ENCODE measurements at places on chromosomes 2 and 18.

GRCh38 chr18:13500869-13501542, 225.4 kb downstream of the FAM210A start:
- no peak for DNase-seq

DNA sequence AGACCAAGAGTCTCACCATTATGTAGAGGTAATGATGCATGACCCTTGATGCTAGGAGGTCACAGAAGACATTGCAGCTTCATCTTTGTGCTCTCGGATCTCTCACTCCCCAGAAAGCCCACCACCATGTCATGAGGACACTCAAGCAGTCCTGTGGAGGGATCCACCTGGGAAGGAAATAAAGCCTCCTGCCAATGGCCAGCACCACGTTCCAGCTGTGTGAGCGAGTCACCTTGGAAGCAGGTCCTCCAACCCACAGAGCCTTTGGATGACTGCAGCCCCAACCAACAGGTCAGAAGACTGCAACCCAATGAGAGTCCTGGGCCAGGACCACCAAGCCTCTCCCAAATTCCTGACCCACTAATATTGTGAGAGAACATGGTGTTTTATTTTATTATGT, 38.4 kb downstream of the CYP26B1 start:
- DNase-seq, result no peak

- no peak for DNase-seq
Measured at GRCh38 chr2:57877811-57878170, 168.8 kb upstream of the VRK2 start.

DNA sequence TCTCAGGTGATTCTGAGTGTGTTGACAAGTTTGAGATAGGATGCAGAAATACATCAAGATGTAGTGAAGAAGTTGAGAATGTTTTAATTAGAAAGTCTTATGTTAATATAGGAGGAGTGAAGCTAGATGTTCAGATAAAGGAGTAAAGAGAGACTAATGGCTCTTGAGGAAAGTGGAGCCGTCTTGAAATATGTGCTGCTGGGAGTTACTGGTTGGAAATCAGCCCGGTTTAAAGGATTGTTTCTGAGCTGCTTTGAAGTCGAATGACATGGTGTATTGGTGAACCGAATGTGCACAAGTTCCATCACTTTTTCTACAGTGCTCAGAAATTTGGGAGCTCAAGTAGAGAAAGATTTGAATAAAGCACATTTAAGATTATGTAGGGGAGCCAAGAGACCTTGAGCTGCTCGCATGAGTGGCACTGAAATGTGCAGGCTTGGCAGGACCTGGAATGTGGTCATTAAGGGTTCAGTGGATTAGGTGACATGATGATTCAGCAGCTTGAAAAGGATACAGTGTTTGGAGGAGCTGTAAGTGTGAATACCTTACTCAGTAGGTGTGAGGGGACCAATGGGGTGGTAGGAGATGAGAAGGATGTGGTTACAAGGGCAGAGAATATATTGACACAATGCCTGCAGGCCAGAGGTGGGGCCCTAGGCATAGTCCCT, 68.6 kb downstream of the CAB39 start:
- no peak for DNase-seq

DNA sequence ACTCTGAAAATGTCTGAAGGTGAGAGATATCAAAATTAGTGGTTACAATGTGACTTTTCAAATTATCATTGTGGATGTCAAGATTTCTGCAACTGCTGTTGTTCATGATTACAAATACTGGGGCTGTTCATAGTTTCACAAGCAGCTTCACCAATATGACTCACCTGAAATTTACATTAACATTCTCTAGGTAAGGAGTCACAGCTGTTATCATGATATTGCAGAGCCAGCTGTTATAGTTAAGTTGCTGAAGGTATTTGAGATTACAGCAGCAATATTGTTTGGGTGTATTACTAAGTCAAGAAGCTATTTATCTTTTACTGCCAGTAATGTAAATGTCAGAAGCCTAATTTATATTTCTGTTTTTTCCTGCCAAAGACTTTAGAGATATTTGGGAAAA, 140.0 kb downstream of the MC4R start:
- DNase-seq, result no peak

DNA sequence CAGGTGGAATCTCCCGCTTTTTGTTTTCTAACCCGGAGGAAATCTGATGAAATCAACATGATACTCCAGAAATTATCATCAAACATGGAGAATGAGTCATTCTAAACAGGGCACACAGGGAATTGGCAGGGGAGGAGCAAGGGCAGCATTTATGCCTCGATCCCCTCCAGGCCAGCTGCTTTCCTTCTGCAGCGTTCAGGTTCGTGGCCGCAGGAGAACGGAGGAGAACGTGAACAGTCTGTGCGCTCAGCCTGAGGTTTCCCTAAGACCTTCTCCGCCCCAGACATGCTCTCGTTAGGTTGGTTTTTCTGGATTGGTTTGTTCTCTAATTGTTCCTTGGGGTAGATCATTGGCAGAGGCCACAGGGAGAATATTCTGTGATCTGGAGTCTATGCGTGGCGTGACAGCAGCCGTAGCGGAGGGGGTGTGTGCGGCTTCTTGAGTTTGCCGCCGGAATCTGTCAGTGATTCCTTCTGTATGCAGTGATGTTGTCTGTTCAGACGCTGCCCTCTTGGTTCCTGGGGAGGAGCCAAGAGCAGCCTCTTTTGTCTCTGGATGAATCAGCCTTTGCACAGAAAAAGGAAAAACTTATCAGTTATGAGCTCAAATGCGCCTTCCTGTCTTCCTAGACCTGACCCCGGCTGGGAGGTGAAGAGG, 75.9 kb downstream of the SH3BP4 start:
- no peak for DNase-seq

GRCh38 chr2:144516411-144516980, 3.4 kb downstream of the ZEB2 start:
- DNase-seq, result no peak

DNA sequence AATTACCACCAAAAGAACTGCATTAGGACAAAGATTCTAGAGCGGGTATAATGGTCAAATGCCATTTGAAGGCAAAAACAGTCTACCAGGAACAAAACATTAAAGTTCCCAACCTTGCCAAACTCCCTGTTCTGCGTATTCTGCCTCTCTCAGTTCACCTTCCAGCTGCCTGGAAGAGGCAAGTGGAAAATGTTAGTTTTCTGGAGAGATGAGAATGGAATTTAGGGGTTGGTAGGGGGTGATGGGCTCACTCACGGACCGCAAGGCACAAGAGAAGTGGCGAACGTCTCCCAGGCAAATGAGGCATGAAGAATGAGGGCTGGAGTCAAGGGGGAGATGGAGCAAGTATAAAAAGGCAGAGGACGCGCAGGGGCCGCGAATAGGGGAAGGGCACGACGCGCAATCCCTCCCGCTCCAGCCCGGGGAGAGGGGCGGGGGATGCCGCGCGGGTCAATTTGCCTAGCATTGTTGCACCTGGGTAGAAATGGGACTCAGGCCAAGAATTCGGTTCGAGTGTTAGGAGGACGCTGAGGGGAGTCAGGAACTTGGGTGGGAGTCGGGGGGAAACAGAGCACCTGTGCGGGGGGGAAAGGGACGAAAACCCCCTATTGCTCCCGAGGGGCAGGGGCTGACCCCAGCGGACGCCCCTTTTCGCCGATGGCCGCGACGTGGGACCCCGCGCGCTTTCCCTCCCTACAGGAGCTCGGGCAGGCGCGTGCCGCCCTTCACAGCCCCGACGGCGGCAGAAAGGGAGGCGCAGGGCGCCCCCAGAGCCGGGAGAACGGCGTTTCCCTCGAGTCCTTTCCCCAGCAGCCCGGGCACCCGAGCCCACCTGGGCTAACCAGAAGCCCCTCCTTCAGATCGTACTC, 573 bp downstream of the PAIP2B start:
- DNase-seq, result no peak

- no peak for DNase-seq
Measured at GRCh38 chr18:79577451-79578395, 101.9 kb upstream of the CTDP1 start.

GRCh38 chr18:48042431-48042830, 112.0 kb upstream of the SMAD2 start:
- no peak for DNase-seq

DNA sequence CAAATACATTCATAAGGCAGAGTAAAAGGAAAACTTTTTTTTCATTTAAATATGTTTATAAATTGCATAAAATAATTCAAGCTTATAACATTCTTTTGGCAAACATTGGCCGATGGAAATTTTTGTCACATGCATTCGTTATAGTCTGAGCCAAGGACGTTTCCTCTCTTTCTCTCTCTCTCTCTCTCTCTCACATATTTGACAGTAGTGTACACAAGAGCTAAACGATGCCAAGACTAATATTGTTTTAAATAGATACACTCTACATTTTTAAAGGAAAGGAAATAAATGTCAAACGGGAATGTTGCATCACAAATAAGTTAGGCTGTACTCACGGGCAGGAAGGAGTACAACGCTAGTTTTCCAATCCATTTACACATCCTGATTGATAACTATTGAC, 251.1 kb upstream of the SMIM21 start:
- no peak for DNase-seq

Measured in stimulated activated CD8-positive, alpha-beta memory T cell treated with anti-CD3 and anti-CD28 coated beads, Interleukin-15, amount 100 ng/mL, for 24 hours (primary cell).